Breast epithelium (tissue), 4 donors: ENCODE measurements at places on chromosomes 3 and 15.

DNA sequence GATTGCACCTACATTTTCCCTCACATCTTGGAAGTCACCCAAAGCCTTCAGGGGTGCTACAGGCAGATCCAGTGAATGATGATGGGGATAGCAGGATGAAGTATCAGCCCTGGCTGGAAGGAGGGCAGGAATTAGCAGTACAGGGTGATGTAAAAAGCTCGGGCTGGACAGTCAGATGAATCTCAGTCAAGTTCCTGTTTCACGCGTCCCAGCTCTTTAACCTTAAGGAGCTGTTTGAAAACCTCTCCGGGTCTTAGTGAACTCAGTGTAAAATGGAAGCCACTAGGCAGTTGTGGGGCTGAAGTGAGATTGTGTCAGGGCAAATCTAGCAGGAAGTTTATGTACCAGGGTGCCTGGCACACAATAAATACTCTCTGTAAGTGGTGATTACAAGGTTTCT lies 166.4 kb upstream of the PROK2 start:
- DNase-seq, result no peak

DNA sequence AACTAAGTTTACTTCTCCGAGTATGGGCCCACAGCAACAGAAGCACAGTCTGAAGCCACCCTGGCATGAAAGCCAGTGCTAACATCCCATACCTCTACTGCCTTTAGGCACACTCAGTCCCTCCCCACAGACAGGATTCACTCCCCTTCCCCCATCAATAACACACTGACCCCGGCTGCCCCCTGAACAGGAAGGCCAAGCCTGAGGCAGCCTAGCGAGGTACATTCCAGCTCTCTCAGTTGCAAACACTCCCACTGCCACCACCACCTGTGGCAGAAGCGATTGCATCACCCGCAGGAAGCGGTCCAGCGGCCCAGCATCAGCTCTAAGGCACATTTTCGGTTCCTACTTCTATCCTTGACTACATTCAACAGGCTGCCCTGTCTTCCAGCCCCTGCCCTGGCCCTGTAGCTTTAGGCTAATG lies 7.0 kb upstream of the BMF start:
- DNase-seq, result peak; percentile 74

- no peak for DNase-seq
Measured at GRCh38 chr15:97817276-97817890, 143.1 kb upstream of the ARRDC4 start.

DNA sequence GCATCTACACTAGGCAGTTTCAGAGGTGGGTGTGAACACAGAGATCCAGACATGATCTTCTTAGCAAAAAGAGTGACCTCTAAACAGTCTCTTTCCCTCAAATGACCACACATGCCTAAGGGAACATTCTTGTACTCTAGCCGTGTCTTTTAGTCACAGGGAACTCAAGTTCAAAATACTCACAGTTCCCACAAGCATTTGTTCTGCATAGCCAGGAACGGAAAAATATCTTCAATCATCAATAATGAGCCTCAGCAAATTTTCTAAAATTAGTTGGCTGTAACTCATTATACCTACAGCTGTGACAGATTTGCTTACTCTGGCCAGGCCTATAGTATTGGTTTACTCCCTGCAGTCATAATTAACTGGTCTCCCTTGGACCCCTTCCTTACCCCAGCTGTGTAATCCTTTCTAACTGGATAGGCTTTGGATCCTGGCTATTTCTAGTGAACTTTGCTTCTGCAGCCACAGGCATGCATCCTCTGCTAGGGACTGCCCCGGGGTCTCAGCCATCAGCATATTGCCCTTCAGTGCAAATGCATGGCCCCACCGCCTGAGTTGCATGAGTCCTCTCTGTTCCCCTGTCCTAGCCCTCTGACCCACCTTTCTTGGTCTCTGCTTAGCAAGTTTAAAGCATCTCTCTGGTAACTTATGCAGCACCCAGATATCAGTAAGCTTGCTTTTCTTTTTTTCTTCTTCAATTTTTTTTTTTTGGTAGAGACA lies 56.0 kb upstream of the HACD2 start:
- no peak for DNase-seq

- no peak for DNase-seq
Measured at GRCh38 chr3:115974940-115975339, 351.6 kb downstream of the GAP43 start.

DNA sequence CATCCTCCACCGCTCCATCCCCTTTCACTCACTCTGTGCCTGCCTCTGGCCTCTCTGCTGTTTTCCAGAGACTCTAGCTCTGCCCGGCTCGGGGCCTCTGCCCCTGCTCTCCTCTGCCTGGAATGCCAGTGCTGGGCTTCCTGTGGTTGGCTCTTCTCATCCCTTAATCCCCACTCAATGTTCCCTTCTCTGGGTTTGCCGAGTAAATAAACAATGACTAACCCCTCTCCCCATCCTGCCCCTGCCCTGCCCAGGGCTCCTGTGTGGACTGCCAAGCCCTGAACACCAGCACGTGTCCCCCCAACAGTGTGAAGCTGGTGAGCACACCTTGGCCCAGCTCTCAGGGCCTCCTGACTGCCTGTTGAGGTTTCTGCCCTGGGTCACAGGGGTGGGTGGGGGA lies 12.2 kb downstream of the STAB1 start:
- no peak for DNase-seq

DNA sequence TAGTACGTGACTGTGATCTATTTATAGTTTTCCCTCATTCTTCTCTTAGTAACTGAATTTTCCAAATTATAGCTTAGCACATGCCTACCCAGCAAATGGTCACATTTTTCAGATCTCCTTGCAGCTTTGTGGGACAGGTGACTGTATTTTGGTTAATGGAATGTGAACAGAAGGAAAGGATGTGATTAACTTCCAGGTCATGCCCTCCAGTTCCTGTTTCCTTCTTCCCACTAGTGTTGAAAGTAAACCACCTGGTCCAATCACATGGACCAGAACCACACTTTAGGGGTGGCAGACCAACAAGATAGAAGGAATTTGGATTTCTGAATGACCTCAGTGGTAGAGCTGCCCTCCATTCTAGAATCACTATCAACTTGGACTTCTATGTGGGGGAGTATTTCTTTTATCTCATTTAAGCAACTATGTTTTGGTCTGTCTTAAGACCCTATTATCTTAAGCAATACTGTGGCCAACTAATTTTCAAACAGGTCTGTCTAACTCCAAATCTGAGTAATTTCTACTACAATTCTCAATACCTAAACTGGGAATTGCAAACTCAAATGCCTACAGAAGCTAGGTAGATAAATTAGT lies 76.0 kb upstream of the TSC22D2 start:
- DNase-seq, result no peak
